DMS 273 treated with DMSO at 0.1 percent for 48 hours (cell line): ENCODE measurements at places on chromosomes 2 and 18.

GRCh38 chr2:60500861-60501260 lies 52.6 kb downstream of the BCL11A start:
- DNase-seq = no peak

GRCh38 chr18:49610022-49610445 lies 48.2 kb downstream of the LIPG start:
- DNase-seq = no peak

GRCh38 chr2:187129868-187130267 lies 280.9 kb upstream of the ZSWIM2 start:
- no peak for DNase-seq

DNA sequence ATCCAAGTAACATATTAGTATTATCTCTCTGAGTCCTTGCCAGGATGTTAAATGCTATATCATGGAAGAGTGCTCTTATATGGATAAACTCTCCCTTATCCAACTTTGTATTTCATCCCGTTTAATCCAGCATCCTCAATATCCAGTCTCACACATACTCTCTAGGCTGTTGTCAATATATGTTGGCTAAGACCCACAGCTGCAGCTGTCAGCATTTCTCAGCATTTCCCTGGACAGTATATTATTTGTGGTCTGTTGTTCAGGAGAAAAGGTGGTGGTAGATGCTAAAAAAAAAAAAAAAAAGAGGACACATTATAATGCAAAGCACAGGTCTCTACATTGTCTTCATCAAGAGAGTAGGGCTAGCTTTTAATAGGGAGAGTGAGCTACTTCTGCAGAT lies 1368.0 kb upstream of the ZEB2 start:
- no peak for DNase-seq

DNA sequence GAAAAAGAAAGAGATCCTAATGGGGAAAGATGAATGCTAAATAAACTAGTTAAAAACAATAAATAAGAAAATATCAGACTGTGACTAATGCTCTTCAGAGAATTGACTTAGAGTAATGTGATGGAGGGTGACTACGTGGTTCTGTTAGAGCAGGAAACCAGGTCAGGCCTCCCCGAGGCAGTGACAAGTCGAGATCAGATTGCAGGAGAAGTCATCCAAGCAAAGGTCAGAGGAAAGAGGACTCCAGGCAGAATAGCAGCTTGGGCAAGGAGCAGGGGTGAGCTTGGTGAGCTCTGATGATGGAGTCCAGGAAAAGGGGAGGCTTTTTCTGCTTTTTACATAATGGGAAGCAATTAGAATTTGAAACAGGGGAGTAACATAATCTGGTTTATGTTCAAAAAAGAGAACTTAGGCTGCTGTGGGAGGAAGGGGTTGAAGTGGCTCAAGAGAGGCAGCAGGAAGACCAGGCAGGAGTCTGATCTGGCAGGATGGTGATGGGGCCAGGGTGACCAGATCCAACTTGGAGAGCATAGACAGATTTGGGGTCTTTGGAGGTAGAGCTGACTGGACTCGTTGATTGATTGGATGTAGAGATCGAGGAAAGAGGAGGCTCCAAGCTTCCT lies 27.3 kb upstream of the ITGB6 start:
- DNase-seq = no peak

- no peak for DNase-seq
Measured at GRCh38 chr18:63878925-63879324, 8.6 kb upstream of the SERPINB2 start.

DNA sequence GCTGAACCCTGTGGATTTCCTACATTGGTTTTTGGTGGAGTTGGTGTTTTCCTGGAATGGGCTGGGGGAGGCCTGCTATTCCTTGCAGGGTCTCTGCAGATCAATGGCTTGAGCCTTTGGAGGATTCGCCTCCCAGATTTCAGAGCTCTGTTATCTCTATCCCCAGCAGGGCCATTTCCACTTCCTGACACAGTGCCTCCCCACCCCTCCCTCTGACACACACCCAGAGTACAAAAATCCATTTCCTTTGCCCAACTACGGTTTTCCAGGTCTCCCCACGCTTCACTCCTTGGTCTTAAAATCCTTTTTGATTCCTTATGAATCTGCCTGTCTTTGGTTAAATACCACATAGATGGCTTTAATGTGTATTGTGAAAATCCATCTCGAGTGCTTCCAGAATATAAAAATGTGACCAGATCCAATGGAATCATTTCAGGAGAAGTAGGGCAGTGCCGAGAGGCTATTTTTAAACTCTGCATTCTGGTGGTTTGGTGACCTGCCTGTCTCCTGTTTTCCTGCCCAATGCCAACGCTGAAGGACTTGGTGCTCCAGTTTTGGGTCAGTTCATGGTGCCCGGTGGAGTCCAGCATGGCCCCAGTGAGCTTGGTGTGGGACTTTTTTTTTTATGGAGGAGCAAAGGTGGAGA lies 60.9 kb downstream of the ARL4C start:
- DNase-seq = no peak

GRCh38 chr2:65655000-65655399 lies 222.6 kb upstream of the SPRED2 start:
- no peak for DNase-seq

- DNase-seq = no peak
Measured at GRCh38 chr18:63603772-63604171, 16.6 kb downstream of the SERPINB13 start.

DNA sequence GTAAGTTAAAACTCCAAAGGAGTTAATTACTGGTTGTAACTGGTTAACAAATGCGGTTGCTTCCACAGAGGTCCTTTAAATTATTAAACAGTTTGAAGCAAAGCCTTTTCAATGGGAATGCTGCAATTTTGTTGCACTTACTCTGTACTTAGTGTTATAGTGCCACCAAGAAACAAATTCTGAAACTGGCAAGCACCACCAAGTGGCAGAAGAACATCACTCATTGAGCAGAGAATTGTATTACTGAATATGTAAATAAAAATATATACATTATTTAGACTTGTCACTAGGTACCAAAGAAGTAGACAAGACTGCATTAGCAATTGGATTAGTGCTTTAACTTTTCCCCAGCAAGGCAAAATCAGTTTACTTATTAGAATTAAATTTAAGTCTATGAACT lies 2.6 kb upstream of the TMEFF2 start:
- DNase-seq = no peak

DNA sequence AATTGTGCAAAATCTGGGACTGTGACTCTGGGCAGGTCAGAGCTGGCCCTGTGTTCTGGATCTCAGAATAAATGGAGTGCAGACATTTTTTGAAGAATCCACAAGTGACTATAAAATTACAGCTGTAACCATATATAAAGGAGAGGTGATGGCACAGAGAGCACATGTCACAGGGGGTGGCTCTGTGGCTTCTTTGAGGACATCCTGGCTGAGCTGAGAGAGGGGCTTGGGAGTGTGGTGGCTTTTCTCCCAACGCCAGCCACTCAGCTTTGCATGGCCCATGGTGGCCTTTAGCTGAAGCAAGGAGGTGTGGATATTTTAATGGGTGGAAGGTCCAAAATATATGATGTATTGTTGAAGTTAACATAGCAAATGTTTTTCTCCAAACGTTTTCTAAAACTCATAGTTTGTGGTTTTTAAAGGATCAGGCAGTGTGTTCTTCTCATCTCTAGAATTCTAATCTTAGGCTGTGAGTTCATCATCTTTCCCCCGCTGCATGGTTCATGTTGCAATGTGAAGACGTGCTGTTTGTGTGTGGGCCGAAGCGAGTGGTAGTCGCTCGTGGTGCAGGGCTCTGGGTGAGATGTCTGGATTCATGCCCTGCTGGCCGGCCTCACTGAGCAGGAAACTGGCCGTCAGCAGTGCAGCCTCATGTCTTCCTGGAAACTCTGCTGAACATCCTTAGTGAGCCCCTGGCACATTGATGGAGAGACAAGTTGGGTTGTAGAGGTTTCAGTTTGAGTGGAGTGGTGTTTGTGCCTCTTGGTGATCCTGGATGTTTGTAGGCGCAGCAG lies 109.9 kb downstream of the ZNF236 start:
- DNase-seq = no peak

GRCh38 chr2:99682275-99683060 lies 192.7 kb upstream of the REV1 start:
- peak; percentile 17 for DNase-seq

DNA sequence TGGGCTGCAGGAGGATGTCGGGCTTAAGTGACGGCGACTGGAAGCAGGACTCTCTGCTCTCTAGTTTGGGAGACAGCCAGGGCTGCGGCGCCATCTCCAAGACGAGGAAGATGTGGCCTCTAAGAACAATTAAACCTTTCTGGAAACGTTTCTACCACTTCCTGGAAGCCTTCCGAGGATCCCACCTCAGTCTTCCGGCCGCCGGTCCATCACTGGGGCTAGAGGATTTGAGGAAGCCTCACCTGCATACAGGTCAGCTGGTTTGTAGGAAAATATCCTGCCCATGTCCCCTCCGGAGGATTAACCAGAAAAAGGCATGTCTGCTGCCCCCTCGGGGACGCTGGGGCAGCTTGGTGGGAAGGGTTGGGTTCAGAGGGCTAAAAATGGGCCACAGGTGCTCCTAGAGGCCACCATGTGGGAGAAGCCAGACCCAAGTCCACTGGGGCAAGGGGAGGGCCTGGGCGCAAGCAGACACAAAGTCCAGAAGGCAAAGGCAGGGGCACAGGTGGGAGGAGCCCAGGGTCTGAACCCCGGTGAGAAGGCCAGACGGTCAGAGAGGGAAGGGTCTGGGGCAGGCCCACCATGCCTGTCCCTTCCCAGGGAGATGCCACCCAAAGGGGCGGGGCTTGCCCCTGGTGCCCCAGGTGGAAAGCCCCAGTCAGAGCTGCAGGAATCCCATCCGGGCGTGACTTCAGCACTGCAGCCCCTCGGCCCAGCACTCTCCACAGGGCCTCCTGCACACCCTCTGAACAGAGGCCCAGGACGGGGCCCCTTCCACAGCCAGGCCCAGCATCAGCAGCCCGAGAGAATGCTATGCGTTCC lies 82.2 kb upstream of the ID2 start:
- DNase-seq = no peak

DNA sequence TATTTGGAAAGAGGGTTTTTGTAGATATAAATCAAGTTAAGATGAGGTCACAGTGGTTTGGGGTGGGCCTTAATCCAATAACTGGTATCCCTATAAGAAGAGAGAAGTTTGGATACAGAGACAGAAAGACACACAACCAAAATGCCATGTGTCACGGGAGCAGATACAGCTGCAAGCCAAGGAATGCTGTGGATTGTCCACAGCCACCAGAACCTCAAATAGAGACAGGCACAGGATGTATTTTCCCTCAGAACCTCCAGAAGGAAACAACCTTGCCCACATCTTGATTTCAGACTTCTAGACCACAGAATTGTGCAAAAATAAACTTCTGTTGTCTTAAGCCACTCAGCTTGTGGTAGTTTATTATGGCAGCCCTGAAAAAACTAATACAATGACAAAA lies 105.5 kb downstream of the GCA start:
- no peak for DNase-seq

DNA sequence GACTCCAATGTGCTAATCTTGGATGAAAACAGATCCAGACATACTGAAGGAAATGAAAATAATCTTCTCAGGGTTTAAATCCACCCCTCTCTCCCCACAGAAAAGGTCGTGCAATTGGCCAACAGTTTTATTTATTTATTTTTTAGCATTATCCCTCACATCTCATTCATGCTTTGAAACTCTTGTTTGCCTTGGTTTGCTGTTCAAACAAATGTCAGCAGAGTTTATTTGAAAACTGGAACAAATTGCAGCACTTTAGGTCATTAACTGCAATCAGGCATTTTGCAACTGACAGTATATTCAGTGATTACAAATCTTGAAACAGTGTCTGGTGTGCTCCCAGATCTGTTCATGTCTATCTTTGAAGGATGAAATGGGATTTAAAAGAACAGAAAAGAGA lies 220.6 kb downstream of the SLC4A10 start:
- DNase-seq = peak; percentile 61

GRCh38 chr2:207459990-207460757 lies 69.6 kb upstream of the CREB1 start:
- no peak for DNase-seq

- no peak for DNase-seq
Measured at GRCh38 chr2:74290466-74291217, 52.6 kb downstream of the SLC4A5 start.

DNA sequence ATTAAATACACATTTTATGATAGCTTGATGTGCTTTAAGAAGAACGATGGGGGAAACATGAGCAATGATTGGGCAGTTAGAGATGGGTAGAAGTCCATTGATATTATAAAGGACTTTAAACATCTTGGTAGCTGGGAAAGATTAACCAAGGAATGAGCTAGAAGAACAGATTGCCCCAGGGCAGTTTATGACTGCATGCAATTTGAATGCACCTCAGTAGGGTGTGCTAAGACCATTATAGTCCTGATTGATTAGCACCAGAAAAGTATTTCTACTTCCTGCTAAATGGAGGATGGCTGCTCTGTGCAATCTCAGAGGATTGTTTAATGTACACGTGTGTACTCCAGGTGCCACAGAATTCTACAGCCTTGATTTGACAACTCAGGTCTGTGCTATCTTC lies 641.9 kb downstream of the CNTNAP5 start:
- DNase-seq = no peak
